ENCODE measurements at places on chromosomes 7 and 10.

DNA sequence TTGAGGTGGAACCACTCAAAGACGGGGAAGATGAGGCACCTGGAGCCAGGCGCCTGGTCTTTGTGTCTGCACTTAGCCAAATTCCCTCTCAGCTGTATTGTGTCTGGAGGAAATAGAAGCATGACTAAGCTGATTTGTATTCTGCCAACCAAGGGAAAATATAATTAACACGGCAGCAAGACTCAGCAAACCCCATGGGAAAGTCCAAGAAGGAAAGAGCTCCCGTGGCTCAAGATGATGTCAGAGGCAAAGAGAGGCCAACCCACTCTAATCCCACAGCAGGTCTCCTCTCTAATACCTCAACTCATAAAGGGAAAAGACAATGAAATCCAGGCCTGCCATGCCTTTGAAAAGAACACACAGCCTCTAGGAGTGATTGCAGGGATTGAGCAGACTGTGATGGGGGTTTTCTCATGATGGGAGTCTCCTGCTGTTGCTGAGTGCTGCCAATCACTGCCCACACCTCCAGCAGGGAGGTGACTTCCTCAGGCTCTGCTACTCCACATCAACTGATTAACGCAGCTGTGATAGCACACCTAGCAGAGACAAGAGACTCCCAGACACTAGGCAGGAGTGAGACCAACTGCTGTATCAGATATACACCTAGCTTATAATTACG is 255.5 kb upstream of the C7orf33 start:
- DNase-seq, result peak; percentile 92

- DNase-seq, result no peak
These were observed 105.0 kb upstream of the PPP2R2D start for GRCh38 chr10:131795761-131796160.

GRCh38 chr10:114694752-114695151 is 36.7 kb upstream of the ABLIM1 start:
- peak; percentile 49 for DNase-seq

DNA sequence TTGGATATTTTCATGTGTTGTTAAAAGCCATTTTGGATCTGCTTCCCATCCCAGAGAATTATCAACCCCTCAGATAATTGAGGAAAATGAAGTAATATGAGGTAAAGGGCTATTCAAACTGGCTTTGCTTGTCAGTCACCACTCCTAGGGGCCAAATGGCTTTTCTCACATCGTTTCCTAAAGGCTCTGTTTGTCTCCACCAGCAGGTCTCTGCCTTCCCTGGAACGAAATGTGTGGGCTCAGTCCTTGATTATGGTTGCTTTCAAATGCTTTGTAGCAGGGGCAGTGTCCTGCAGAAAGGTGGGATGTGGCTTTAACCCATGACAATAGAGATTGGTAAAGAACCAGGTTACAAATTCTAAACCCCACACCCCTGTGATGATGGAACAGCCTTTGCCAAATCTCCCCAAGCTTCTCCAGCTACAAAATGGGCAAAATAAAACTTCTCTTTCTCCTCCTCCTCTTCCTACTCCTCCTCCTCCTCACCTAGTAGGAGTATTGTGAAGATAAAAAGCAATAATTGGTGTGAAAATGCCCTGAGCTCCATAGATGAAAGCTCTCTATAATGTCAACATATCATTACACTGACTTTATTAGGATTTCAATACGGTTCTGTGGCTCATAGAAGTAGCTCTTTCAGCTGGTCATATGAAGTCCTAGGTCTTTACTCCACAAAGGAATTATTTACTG is 127.6 kb downstream of the CHN2 start:
- DNase-seq, result no peak

DNA sequence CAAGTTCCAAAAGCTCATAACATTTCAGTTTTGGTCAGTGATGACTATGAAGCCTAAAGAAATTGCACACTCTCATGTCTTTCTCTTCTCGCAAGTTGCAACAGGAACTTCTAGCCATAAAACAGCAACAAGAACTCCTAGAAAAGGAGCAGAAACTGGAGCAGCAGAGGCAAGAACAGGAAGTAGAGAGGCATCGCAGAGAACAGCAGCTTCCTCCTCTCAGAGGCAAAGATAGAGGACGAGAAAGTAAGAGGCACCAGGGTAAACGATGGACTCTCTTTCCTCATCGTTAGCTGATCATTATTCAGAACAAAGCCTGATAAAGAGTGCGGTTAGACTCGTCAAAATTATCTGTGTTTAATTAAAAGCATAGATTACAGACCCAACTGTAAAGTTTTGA is 94.7 kb downstream of the HDAC9 start:
- no peak for DNase-seq

DNA sequence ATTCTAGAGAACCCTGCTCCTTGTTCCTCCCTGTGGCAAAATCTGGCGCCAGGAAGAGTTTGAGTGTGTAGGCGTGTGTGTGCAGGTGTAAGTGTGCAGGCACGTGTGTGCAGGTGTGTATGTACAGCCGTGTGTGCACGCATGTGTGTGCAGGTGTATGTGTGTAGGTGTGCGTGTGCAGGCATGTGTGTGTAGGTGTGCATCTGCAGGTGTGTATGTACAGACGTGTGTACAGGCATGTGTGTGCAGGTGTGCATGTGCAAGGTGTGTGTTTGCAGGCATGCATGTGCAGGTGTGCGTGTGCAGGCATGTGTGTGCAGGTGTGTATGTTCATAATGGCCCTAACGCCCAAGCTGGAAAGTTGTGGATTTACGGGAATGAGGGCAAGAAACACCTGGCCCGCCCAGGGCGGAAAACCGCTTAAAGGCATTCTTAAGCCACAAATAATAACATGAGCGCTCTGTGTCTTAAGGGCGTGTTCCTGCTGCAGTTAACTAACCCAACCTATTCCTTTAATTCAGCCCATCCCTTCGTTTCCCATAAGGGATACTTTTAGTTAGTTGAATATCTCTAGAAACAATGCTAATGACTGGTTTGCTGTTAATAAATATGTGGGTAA is 34.1 kb downstream of the KCTD7 start:
- DNase-seq, result no peak

DNA sequence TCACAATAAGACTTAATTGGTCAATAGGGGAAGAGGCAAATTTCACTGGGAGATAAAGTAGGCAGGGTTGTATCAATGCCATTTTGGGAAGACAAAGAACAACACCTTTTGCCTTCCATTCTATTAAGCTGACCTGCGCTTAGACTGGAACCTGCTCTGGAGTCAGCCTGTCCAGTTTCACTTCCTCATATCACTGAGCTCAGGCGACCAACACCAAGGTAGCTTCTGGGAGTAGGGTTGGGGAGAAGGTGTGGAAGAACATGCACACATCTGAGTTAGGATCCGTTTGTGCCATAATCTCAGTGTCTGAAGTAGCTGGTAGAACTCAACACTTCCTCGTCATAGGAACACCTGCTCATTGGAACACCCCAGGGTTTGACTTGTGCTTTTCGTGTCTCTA is 527.4 kb upstream of the IGFBP3 start:
- DNase-seq, result no peak

DNA sequence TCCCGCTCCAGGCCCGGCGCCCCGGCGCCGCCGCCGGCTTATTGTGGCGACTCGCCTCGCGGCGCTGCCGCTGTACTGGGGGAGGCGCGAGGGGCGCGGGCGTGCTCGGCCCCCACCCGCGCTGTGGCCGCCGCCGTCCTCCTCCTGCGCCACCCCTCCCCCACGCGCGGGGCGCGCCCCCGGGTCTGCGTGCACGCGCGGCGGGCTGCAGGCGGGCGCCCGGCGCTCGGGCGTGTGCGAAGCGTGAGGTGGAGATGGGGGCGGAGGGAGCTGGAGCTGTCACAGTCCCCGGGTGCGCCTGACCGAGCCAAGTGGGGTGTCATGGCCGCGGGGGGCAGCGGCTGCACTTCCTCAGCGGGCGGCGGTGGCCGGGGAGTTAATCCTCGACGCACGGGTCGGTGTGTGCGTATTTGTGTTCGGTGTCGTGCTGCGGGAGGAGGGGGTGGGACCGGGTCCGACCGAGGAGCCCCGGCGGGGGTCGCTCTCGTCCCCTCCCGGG is 672 bp downstream of the LCOR start:
- peak; percentile 93 for DNase-seq

GRCh38 chr10:105149371-105149891 is 508.3 kb downstream of the SORCS3 start:
- peak; percentile 65 for DNase-seq

GRCh38 chr7:64313740-64314491 is at the start of gene ZNF736:
Gene ZNF736 (plus strand): TSS chr7:64313961. CDS start chr7:64314151, 190 bp downstream.
- peak; percentile 97 for DNase-seq

- no peak for DNase-seq
These were observed 60.9 kb downstream of the TCERG1L start for GRCh38 chr10:131250454-131251145.

GRCh38 chr7:19322002-19322401 is 176.8 kb upstream of the FERD3L start:
- no peak for DNase-seq

DNA sequence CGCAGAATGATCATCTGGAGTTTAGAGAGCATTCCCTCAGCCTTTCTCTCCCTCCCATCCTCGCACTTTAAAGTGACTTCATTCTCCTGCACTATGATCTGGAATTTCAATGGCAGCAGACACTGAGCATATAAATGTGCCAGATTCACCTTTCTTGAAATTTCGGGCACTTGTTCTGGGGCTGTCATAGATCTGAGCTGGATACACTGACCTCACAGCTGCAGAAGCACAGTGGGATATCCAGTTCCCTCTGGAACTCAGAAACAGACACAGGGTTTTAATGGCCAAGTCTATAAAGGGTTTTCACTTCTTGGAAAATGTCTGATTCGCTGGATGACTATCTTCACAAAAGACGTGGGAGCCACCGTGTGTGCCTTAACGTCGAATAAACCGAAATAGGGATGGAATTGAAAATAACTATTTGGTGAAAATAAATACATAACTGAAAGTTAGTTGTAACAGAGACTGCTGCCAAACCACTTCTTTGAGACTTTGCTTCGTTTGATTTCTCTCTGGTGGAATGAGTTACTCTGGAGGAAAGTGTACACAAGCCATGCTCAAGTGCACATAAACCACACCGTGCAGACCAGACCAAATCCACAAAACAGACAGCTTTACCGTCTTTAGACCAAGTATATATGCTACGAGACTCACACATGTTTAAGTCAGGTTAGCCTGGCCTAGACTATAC is 126.1 kb downstream of the SVIL start:
- DNase-seq, result no peak

Measured in astrocyte of the hippocampus (primary cell).